Glomerular endothelial cell (primary cell): ENCODE measurements at places on chromosomes 16 and 17. TPM values are rescaled to one million over a fixed set of nuclear protein-coding genes. Genes with fewer than 3 reads are reported as not detected.

Gene TAOK1
- 48.8 and 60.1 TPM in 2 replicates for total RNA-seq

Gene CHD9NB
- total RNA-seq: 2.7 and 3.2 TPM in 2 replicates

Gene TBC1D3G
- total RNA-seq: not detected in 2 replicates

Gene KRTAP2-1
- total RNA-seq: not detected in 2 replicates

Gene TK1
- 23.3 and 51.8 TPM in 2 replicates for total RNA-seq

Gene CD300LB
- not detected in 2 replicates for total RNA-seq

Gene ZG16B
- total RNA-seq: 0.99 TPM in 1 of 2 replicates, not detected in the other

Gene SLC39A11
- total RNA-seq: 5.8 and 17.7 TPM in 2 replicates

Gene MTHFSD
- total RNA-seq: 10.1 and 19.2 TPM in 2 replicates

Gene TMEM132E
- not detected in 2 replicates for total RNA-seq

Gene SARM1
- total RNA-seq: 4.7 and 6.7 TPM in 2 replicates

Gene CSH1
- total RNA-seq: not detected in 2 replicates

Gene LRRC3C
- not detected in 2 replicates for total RNA-seq

Gene ANKRD40CL
- total RNA-seq: not detected in 2 replicates

Gene LPO
- not detected in 2 replicates for total RNA-seq

Gene HOXB4
- 7.9 and 10.3 TPM in 2 replicates for total RNA-seq

Gene ACAP1
- total RNA-seq: 53.1 TPM in 1 of 2 replicates, not detected in the other

Gene RNF222
- not detected in 2 replicates for total RNA-seq

Gene CNTROB
- 16.7 and 18.7 TPM in 2 replicates for total RNA-seq

Gene AANAT
- total RNA-seq: not detected in 2 replicates

Gene SLC38A8
- total RNA-seq: not detected in 2 replicates

Gene TMEM88
- 24.8 and 46.8 TPM in 2 replicates for total RNA-seq

Gene OR1F1
- not detected in 2 replicates for total RNA-seq

Gene KRTAP3-1
- not detected in 2 replicates for total RNA-seq

Gene SLC5A11
- total RNA-seq: 0.29 TPM in 1 of 2 replicates, not detected in the other

Gene SDR42E1
- 3.5 and 6.6 TPM in 2 replicates for total RNA-seq

Gene SRCIN1
- 0.19 TPM in 1 of 2 replicates, not detected in the other for total RNA-seq

Gene TBC1D3K
- total RNA-seq: 0.06 TPM in 1 of 2 replicates, not detected in the other

Gene SEPTIN12
- total RNA-seq: not detected in 2 replicates

Gene CES2
- 32.6 and 39.3 TPM in 2 replicates for total RNA-seq

Gene TMIGD1
- not detected in 2 replicates for total RNA-seq

Gene CCT6B
- 0.44 and 1.8 TPM in 2 replicates for total RNA-seq

Gene VAC14
- total RNA-seq: 46.0 and 63.1 TPM in 2 replicates

Gene CACNG1
- total RNA-seq: not detected in 2 replicates

Gene RAD51D
- 9.5 and 15.9 TPM in 2 replicates for total RNA-seq
